ENCODE measurements at places on chromosomes 4 and X.

GRCh38 chr4:125359960-125360634 is 45.3 kb downstream of the FAT4 start:
- DNase-seq: no peak

- no peak for DNase-seq
These were observed 165.6 kb downstream of the CBR4 start for GRCh38 chr4:168844353-168845049.

DNA sequence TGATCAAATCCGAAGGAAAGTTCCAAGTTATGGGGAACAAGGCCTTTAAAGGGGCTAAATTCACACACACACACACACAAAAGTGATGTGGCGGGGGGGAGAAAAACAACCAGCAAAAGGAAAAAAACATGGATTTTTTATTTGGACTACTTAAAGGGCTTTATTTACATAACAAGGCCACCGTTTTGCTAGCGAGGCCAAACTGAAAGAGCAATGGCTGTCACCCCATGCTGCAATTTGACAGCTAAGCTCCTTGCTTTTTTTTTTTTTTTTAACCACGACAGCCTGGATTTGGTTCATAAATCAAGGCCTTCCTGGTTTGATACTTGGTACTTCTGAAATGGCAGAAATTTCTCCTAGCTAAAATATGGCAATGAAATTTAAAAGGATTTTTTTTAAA is 99.6 kb upstream of the PTCHD1 start:
- no peak for DNase-seq

GRCh38 chr4:53365121-53365485 is 758 bp downstream of the SCFD2 start:
- DNase-seq: no peak

DNA sequence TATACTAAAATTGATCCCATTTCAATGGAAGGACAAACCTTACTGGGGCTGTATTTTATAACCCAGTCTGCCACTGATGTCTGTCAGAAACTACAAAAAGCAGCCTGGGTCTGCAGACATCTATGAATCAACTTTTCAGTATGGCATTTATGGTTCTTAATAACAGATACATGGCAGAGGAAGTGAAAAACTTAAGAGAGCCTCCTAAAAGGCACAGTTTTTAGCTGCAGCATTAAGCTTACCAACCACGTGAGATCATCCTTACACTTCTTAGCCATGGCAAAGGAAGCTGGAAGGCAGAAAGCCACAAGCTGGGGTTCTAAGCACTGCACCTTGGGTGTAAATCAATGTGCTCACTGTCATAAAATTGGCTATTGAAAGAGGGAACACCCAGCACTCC is 16.6 kb upstream of the UGT2B17 start:
- no peak for DNase-seq

DNA sequence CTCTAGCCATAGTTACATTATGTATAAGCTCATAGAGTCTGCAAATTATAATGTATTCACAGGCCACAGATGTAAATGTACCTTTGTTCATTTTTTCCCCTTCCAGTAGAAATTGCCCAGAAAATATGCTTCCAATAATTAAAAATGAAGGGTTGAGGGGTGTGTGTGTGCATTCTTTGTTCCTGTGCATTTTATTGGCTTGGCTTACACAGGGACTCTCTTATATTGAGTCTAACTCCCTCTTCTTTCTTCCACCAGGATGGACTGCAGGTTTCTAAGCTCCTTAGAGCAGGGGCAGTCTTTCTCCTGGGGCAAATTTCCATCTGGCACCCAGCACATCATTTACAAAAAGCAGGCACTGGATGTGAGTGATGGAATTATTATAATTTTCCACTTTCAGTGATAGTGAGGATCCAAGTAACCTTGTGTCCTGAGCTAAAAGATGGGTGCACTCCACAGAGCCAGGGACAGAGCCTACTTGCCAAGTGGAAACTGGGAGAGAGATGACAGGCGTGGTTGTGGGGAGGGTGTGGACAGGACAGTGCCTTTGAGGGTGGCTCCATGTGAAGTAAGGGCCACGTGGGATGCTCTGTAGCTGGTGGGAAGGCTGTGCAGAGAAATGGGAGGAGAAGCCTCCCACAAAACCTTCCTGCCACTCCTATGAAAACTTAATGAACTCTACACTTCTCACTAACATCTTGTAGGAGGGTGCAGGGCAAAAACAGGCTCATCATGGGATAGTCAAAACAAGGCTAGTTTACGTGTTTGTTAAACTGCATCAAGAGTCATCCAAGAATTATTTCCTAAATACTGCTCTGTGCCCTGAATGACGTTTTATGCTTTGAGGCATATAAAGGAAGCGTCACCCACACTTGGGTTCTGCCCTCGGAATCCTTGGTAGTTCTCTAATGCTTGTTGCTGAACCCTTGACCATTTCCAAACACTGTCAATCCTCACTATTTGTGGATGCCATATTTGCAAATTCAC is 16.0 kb downstream of the IGFBP7 start:
- no peak for DNase-seq

- DNase-seq: no peak
These were observed 218.7 kb upstream of the PPARGC1A start for GRCh38 chr4:24108567-24108966.

GRCh38 chrX:130028196-130028595 is 45.8 kb downstream of the BCORL1 start:
- no peak for DNase-seq

DNA sequence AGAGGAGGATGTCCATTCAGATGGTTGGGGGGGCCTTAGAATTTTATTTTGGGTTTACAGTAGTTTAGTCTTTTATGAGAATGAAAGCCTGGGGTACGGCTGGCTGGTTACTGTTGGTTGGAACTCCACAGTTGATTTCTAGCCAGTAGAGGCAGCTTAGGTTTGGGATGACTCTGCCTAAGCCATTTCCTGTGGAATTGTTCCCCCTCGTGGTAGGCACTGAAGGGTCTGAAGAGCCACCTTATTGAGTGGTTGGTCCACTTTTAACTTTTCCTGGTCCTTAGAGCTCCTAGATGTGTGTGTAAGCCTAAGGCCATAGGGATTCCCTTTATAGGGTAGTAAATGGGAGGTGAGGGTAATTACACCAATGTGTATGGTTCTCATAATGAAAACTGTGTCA is 19.7 kb downstream of the SPIN3 start:
- DNase-seq: no peak

DNA sequence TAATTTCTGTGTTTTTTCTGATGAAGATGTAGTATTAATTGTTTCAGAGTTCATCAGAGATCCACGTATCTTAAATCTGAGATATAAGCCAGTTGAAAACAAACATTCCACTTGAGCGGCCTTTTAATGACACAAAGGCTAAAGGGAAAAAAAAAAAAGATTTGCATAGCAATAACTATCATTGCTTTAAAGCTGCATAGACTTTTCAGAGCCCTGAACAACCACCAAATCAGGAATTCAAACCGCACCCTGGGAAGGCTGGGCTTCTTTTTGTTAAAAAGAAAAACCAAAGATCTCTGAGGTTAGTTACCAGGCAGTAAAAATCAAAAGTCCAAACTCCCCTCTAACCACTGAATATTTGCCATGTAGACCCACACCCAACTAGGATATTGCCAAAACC is 206.0 kb downstream of the HHIP start:
- no peak for DNase-seq

DNA sequence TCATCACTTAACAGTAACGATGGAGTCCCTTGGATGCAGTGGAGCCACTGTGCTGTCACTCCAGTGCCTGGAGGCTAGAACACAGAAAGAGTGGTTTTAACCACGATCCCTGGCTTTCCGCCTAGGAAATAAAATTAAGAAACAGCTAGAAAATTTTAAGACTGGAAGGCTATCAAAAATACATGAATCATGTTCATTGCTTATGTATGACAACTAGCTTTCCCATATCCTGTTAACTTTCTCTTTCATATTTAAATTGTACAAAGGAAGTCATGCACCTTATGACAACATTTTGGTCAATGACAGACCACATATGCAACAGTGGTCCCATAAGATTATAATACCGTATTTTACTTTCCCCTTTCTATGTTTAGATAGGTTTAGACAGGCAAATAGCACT is 115.1 kb downstream of the GALNTL6 start:
- DNase-seq: no peak

GRCh38 chrX:80812176-80812575 is 2.5 kb upstream of the BRWD3 start:
- DNase-seq: no peak

GRCh38 chrX:9902656-9903055 is 64.5 kb upstream of the CLDN34 start:
- DNase-seq: no peak

- DNase-seq: no peak
These were observed 87.6 kb downstream of the SEL1L3 start for GRCh38 chr4:25775166-25775565.

GRCh38 chr4:182000077-182000476 is 243.1 kb upstream of the TENM3 start:
- no peak for DNase-seq

DNA sequence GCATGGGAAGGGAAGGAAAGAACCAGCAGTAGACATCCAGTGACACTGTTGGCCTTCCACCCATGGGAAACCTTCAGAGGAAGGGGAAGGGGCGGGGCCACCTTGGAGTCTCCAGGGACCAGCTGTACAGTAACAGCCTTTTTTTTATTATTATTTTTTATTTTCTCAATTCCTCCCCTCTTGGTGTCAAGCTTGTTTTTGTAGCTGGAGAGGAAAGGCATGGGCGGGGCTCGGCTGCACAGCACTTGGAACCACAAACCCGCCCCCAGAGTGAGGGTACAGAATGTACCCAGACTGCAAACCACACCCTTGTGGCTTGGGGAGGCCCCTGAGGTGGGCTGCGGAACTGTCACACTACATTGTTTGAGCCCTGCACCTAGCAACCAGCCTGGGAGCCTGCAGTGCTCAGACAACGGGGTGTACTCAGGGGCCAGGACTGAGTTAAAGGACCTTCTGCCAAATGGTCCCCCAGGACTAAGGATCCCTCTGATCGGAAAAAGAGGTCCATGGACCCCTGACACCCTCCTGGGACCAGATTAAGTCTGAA is 45.7 kb downstream of the PRPS1 start:
- no peak for DNase-seq

- no peak for DNase-seq
These were observed 70.9 kb downstream of the CYTL1 start for GRCh38 chr4:4948370-4948769.
